ENCODE measurements at places on chromosomes 5 and 9.
A peak's percentile ranks its signal among the peaks of the same experiment; 100 is the strongest.

DNA sequence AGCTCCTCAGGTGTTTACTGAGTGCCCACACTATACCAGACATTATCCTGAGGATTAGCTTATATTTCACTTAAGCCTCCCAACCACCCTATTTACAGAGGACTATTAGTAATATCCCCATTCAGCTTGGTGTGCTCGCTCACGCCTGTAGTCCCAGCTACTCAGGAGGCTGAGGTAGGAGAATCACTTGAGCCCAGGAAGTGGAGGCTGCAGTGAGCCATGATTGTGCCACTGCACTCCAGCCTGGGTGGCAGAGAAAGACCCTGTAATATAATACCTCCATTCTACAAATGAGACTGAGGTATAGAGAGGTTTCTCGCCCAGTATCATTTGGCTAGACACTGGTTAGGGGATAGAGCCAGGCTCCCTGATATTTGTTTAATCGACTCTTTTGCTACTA, 18.0 kb upstream of the MATR3 start:
- no peak for DNase-seq

- no peak for DNase-seq
These were observed 57.6 kb upstream of the MTAP start for GRCh38 chr9:21744841-21745240.

DNA sequence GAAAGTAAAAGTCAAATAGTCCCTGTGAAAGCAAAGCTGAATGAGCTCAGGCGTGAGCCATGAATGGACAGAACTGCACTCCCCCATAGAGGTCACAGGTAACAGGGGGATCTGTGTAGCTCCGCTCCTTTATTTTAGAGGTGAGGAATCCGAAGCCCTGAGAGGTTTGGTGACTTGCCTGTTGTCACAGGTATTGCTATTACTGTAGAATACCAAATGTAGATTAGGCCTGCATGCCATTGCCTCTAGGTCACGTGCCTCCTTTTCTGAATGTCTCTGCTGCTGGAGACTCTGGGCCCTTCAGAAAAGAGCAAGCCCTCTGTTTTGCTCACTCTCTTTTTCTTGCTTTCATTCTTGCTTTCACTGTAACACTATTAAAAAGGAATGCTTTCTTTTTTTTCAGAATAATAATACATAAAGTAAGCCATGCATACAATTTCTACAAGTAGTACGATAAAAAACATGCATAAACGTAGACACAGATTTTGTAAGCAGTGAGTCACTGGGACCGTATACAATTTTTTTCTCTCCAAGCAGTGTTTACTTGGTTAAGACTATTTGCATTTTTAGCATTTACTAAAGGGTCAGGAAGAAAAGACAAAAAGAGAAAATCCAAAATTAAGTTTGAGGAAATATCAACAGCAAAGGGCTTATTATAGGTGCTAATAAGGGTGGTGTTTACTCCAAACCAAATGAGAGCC, 568.7 kb upstream of the ADAMTS16 start:
- no peak for DNase-seq

- DNase-seq, result no peak
These were observed 64.5 kb downstream of the PAM start for GRCh38 chr5:102819634-102820033.

DNA sequence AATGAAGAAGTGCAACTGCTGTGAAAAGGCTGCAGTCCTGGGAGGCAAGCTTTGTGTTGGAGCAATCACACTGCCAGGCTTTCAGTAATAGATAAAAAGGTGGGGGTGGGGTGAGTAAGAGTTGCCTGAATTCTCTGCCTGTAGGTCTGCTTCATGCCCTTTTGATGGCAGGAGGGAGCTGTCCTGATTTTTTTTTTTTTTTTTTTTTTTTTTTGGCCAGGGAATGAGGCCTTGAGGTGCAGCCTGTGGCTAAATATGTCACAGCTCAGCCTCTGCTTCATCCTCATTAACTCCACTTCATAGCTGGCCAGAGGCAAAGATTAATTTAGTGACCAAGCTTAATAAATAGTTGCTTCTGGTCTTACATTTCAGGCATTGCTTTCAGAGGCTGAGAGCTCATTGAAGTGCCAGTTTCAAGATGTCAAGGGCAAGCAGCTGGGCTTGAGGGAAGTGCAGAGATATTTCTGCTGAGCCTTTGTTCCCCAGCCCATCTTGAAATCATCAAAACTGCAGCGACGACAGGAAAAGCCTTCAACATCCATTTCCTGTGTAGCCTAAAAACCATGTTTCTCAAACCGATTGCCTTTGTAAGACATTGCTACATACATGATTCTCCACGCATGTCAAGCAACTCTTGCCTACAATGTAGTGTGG, 134.7 kb downstream of the MACIR start:
- no peak for DNase-seq

- DNase-seq, result no peak
These were observed 460.0 kb upstream of the SGCD start for GRCh38 chr5:155866971-155867370.

GRCh38 chr5:33462456-33462855, 21.7 kb downstream of the TARS1 start:
- DNase-seq, result no peak

GRCh38 chr9:126055381-126055985, 271.1 kb upstream of the MVB12B start:
- DNase-seq, result no peak

DNA sequence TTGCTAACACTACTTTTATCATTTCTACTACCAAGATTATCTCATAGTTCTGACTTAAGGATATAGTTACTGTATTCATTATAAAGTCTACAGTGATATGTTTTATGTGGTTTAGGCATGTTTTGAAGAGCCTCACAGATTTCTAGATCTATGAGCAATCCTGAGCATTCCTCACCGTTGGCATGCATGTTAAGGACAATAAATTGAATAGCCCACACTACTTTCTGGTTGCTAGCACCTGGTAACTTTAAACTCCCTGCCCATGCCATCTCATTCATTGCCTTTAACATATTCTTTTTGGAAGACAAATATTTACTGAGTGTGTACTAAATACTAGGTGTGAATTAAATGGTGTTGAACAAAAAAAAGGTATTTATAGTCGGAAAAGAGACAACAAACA, 868.1 kb upstream of the CDH9 start:
- no peak for DNase-seq

DNA sequence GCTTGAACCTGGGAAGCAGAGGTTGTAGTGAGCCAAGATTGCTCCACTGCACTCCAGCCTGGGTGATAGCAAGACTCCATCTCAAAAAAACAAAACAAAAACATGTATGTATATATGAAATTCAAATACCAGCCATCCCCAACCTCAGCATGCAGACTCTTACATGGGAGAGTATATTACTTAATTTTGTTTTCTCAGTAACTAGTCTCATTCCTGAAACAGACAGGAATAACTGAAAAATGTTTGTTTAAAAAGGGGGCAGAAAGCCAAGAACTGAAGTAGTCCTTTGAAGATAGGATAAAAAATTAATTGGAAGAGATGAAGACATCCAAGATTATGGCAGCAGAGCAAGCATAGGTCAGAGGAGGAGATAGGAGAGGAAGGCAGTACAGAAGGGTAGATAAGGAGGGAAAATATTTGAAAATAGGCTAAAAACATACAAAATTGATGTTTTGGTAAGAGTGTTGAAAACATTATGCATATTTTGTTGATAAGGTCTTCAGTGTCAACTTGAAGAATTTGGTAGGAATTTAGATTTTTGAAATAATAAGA, 309.9 kb downstream of the MAT2B start:
- no peak for DNase-seq

DNA sequence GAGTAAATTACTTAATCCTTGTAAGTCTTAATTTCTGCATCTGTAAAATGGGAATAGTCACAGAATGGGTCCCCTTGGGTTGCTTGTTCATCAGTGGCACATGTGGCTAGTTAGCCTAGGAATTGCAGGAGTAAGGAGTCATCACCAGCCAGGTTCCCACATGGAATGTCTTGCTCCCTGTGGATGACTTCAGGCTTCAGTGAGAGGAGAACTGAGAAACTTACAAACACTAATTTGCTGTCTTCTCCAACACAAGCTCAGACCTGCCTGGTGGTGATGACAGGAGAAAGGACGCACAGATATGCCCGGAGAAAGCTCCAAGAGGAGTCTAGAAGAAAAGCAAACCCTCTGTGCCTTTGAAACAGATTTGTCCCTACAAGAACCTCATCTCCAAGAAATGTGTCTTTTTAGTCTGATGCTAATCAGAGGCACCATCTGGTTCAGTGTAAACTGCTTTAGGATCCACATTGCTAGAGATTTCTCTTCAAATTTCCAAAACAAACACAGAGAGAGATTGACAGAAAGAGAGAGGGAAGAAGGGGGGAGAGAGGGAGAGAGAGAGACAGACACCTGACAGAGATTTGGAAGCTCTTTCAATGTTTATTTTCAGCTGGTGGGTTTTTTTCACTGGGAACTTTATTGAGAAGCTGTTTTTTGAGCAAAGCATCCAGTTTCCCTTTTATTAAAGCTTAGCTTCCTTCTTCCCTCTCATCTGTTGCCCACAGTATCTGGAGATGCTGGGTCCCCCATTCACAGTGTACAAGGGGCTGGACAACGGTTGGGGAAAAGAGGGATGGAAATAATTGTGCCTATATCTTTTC, 128.3 kb downstream of the DOCK2 start:
- no peak for DNase-seq

- no peak for DNase-seq
These were observed 166.8 kb upstream of the MAP3K1 start for GRCh38 chr5:56648460-56649034.

DNA sequence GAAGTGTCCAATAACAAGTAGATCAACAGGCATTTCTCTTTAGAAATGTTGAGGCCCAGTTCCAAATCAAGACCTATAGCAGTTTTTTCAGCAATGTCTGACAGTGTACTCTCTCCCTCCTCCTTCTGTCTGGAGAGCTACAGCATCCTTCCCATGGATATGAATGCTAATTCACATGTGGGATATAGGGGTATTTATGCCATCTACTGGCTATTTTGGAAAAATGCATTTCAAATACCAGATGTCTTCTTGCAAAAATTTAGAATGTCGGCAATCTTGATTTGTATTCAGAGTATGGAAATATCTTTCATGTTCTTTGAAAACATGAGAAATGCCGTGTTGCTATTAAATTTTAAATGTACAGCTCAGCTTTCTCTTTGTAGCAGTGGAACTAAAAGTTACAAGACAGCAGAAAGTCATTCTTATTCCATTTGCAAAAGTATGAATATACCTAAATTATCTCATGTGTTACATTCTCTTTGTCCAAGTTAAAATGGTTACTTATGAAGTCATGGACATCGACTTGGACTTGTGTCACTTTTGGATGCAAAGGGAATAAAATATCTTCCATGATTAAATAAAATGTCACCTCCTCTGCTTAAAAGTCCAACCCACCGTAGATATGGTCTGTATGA, 647.8 kb downstream of the TAF11L14 start:
- DNase-seq, result no peak

- DNase-seq, result no peak
These were observed 163.8 kb upstream of the PAPPA start for GRCh38 chr9:115989831-115990230.

DNA sequence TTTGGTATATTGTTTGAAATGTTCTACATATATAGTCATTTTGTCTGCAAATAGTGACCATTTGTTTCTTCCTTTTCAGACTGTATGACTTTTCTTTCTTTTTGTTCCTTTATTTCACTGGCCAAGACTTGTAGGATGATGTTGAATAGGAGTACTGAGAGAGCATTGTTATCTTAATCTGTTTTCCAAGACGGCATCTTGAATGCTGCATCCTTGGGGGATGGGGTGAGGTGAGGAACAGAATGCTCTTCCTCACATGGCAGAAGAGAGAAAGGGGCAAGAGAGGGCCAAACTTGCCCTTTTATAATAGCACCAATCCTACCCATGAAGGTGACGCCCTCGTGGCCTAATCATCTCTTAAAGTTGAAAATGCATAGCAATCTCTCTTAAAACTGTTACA, 3.7 kb upstream of the ZNF510 start:
- no peak for DNase-seq

GRCh38 chr5:83149671-83150070, 72.3 kb downstream of the XRCC4 start:
- no peak for DNase-seq

DNA sequence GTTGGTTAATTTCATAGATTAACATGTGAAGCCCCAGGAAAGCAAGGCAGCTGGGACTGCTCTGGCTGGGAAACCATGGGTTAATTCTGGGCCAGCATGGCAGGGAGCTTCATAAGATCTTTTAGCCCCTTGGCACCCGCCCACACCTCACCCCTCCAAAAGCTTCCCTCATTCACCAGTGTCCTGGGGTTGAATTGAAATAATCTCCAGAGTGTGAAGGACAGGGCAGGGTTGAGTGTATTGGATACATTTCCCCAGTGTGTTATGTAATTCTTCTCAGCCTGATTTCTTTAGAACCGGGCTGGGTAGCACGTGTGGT, 19.4 kb downstream of the WNT8A start:
- DNase-seq, result no peak

GRCh38 chr9:95666096-95666784, 149.5 kb upstream of the PTCH1 start:
- DNase-seq, result no peak

DNA sequence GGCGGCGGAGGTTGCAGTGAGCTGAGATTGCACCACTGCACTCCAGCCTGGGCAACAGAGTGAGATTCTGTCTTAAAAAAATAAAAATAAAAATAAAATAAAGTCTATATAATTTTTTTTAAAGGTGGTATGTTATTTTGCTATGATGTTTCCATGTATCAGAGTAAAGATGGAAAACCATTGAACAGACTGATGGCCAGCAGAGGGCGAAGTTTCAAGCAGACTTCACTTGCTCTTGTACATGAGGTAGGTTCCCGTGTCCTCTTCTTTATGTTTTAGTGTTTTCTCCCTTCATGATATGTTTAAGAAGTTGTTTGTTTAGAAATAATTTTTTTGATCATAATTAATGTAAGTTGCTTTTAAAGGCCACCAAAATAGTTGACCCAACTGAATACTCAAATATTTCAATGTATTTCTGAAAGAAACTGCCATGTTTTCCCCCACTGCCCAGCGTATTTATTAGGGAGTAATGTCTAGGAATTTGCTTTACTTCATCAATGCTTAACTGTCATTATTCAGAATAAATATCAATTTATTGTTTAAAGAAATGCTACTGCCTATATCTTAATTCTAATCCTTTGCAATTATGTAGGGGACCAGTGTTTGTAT, 146.4 kb downstream of the HACD4 start:
- DNase-seq, result no peak

- DNase-seq, result no peak
These were observed 27.4 kb downstream of the UHRF2 start for GRCh38 chr9:6440405-6440804.

- DNase-seq, result peak; percentile 69
These were observed 315.4 kb downstream of the CTNND2 start for GRCh38 chr5:11588803-11589202.

DNA sequence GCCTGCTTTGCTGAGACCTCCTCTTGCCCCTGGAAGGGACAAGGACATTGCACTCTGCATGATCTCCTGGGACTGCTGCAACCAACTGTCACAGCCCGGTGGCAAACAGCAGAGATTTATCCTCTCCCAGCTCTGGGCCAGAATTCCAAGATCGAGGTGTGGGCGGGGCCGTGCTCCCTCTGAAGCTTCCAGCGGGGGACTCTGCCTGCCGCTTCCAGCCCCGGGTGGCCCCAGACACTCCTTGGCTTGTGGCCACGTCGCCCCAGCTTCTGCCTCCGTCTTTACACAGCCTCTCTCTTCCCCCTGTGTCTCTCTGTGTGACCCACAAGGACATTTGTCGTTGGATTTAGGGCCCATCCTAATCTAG, 67.1 kb downstream of the COL5A1 start:
- DNase-seq, result no peak
